LNCaP clone FGC (cell line): ENCODE measurements at places on chromosomes 13 and 19.

DNA sequence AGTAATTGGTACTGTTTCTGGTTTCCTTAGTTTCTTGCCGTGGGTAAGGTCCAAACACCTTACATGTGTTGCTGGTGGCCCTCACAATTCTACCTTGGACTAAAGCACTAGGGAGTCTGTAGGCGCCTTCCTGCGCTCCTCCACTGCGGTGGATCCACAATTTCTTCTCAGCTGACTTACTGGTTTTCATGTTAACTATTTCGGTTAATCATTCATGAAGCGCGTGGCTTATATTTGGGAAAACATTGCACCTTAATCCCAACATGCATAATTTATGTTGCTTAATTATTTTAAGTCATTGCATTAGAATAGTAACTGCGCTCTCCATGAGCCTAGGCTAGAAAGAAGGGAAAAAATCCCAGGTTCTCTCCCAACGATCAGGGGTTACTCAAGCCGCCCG is 37.7 kb downstream of the ARHGEF7 start:
- no peak for DNase-seq

- no peak for DNase-seq
Observed at GRCh38 chr19:28482221-28482620, 730.7 kb downstream of the UQCRFS1 start.

DNA sequence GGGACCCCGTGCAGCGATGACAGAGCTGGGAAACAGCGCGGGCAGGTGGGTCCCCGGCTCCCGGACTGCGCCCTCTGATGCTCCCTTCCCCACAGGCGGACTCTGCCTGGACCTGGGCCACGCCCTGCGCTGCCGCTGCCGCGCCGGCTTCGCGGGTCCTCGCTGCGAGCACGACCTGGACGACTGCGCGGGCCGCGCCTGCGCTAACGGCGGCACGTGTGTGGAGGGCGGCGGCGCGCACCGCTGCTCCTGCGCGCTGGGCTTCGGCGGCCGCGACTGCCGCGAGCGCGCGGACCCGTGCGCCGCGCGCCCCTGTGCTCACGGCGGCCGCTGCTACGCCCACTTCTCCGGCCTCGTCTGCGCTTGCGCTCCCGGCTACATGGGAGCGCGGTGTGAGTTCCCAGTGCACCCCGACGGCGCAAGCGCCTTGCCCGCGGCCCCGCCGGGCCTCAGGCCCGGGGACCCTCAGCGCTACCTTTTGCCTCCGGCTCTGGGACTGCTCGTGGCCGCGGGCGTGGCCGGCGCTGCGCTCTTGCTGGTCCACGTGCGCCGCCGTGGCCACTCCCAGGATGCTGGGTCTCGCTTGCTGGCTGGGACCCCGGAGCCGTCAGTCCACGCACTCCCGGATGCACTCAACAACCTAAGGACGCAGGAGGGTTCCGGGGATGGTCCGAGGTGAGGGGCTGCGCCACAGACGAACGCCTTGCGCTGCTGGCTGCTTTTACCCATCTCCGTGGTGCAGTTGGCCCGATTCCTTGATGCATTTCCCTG is 7.8 kb upstream of the SELENOV start:
- DNase-seq, result peak; percentile 35

- DNase-seq, result no peak
Observed at GRCh38 chr19:39090881-39091280, 6.7 kb downstream of the ACP7 start.

GRCh38 chr13:100534911-100535310 is 53.7 kb downstream of the GGACT start:
- no peak for DNase-seq

DNA sequence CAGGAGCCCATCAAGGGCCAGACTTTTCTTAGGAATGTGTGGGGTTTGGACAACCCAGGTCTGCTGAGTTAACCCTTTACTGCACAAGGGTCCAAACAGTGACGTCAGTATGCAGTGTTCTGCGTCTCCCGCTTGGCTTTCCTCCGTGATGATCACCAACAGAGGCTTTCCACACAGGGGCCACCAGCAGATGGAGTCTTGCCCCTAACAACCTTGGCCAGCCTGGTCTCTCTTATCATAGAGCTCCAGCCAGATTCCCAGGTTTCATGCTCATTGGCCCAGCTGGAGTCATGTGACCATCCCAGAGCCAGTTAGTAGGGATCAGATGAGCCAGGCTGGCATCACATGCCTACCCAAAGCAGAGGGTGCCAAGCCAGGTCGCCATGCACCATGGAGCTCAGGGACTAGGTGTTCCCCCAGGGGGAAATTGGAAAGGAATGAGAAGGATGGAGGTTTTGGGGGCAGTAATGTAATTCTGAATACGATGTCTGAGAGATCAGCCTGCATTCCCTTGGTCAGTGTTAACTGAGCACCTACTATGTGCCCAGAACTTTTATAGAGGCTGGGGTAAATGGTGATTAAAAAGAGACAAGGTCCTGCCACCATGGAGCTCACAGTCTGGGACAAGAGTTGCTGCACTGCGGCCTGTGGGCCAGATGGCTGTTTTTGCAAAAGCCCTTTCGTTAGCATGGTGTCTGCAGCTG is 61.2 kb downstream of the MYH14 start:
- DNase-seq, result no peak

GRCh38 chr19:41604831-41605230 is 22.0 kb downstream of the CEACAM4 start:
- DNase-seq, result no peak

GRCh38 chr19:40663695-40664692 is 26.5 kb downstream of the NUMBL start:
- no peak for DNase-seq

DNA sequence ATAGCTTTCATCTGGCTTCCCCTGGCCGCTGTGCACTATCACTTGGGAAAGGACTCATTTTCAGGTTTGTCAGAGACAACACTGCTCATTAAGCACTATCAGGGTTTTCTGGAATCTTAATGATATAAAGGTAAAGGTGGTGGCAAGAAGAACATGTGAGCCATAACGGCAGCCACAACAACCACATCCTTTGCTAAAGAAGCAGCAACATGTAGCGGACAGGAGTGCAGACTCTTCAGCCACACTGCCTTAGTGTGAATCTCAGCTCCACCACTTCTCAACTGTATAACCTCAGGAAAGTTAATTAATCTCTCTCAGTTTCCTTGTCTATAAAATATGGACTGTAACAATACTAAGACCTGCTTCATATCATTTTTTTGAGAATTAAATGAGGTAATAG is 24.1 kb upstream of the MIR17HG start:
- no peak for DNase-seq

DNA sequence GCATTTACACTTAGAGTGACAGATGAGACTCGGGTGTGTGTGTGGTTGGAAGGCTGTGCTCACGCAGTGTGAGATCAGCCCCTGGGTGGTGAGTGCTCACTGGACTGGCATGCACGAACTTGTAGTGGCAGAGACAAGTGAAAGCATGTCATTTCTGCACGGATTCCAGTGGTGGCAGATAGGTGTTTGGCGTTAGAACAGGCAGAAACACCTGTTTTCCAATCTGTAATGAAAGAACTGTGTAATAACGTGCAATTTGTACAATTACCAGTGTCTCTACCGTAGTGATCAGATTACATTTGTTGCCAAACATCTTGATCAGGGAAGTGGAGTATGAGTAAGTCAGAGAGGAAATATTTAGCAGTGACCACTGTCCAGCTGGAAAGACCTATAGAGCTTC is 8.2 kb downstream of the LAMP1 start:
- DNase-seq, result no peak

- DNase-seq, result no peak
Observed at GRCh38 chr19:10206226-10206885, 11.6 kb upstream of the DNMT1 start.

DNA sequence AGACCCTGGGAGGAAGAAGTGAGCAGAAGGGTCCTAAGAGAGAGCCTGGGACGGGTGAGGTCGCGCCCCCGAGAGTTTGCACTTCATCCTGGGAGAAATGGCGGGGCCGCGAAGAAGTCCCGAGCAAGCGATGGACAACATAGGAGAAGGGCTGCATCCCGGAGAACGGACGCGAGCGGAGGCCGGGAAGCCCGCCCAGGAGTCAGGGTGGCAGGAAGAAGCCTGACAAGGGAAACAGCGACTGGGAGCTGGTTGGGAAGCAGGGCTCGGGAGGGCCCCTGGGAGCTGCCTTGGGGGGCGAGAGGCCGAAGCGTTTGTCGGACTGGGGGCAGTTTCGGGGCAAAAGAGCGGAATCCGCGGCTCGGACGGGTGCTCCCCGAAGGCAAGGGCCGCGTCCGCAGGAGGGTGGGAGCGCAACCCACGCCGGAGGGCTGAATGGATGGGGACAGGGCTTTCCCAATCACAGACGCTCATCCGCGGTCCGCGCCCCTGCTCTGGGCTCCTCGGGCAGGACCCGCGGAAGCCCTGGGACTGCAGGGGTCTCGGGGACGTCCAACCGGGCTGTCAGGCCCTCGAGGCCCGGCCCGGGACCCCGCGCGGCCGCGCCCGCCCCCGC is 469 bp downstream of the ABHD17A start:
- DNase-seq, result no peak

GRCh38 chr13:24680258-24680920 is at the start of gene ATP12A:
Gene ATP12A (plus strand): TSS chr13:24680408. CDS start chr13:24680744, 336 bp downstream.
- DNase-seq, result no peak

DNA sequence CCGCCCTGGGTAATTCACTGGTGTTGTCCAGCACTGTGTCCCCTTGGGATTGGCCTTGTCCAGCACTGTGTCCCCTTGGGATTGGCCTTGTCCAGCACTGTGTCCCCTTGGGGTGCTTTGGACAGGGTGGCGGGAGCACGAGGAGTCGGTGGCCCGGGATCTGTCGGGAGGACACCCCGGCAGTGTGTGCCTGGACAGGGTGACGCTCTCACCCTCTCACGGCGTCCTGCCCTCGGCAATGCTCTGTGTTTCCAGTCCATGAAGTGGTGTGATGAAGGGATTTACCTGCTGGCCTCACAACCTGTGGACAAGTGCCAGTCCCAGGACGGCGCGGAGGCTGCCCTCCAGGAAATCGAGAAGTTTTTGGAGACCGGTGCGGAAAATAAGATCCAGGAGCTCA is 29.9 kb upstream of the F7 start:
- no peak for DNase-seq

GRCh38 chr19:49860336-49861102 is 6.9 kb downstream of the PNKP start:
- no peak for DNase-seq

- no peak for DNase-seq
Observed at GRCh38 chr13:96119921-96120320, 30.0 kb downstream of the HS6ST3 start.

GRCh38 chr13:49629947-49630346 is 1.6 kb downstream of the ARL11 start:
- no peak for DNase-seq

DNA sequence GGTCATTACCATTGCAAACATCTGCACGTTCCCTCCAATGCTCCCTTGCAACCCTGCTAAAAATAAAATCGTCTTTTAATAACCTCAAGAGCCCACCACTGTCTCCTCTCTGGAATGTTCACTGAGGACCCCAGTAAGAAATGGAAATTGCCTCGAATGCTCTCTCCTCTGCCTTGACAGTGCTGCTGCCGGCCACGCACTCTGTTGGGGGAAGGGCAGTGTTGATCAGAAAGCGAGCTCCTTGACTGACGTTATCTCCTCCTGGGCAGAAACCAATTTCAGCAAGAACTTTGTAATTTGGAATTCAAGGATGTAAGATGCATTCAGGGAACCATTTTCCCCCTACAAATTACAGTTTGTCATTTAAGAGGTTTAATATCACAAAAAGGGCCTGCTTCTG is 718.5 kb downstream of the UQCRFS1 start:
- no peak for DNase-seq

- DNase-seq, result no peak
Observed at GRCh38 chr13:31433746-31434145, 234.0 kb downstream of the B3GLCT start.

DNA sequence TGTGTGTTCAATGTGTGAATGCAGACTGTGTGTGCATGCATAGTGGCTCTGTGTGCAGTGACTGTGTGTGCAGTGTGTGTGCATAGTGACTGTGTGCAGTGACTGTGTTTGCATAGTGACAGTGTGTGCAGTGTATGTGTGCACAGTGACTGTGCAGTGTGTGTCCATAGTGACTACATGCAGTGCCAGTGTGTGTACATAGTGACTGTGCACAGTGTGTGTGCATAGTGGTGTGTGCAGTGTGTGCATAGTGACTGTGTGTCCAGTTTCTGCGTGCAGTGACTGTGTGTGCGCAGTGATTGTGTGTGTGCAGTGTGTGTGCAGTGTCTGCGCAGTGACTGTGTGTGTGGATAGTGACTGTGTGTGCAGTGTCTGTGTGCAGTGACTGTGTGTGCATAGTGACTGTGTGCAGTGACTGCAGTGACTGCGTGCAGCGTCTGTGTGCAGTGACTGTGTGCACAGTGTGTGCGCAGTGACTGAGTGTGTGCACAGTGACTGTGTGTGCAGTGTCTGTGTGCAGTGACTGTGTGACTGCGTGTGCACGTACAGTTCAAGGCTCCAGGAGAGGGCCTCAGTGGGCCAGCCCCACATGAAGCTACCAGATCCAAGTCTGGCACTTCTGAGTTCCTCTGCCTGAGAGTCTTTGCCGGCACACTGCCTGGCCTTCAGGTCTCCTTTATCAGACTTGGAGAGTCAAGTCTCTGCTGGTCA is 90.3 kb downstream of the IER2 start:
- no peak for DNase-seq

DNA sequence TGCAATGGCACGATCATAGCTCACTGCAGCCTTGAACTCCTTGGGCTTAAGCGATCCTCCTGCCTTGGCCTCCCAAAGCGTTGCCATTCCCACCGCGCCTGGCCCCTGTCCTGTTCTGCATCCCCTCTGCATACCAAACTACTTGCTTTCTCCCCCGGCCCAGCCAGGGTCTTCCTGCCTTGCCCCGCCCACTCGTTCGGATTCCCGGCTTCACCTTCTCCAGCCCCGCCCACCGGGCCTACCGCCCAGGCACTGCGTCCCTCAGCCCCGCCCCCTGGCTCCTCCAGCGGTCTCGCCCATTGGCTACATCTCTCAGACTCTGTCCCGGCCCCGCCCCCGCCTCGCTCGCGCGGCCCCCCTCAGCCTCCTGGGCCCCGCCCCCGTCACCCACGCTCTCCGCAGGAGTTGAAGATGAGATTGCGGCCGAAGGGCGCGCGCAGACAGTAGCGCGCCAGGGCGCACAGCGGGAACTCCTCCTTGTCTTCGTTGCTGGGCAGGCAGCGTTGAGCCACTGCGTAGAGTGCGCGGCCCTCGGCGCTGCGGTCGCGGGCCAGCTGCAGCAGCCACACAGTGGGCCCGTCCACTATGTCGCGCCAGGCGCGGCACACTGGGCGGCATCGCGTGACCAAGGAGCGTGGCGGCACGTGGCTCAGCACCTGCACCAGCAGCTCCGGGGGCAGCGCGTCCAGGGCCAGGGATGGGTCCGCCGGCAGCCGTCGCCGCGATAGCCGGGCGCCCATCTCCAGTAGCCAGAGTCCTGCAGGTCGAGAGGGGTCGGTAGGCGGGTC is 19.0 kb downstream of the MRPS12 start:
- DNase-seq, result no peak

- no peak for DNase-seq
Observed at GRCh38 chr19:17530586-17530985, 19.1 kb downstream of the PGLS start.

GRCh38 chr13:100826441-100826840 is 151.8 kb upstream of the TMTC4 start:
- DNase-seq, result no peak

DNA sequence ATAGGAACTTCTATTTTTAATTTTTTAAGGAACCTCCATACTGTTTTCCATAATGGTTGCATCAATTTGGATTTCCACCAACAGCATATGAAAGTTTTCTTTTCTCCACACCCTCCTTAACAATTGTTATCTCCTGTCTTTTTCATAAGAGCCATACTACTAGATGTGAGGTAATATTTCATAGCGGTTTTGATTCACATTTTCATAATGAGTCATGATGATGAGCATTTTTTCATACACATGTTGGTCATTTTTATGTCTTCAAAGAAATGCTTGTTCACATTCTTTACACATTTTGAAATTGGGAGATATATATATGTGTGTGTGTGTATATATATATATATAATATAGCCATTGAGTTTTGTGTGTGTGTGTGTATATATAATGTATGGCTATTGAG is 420.3 kb upstream of the PCDH9 start:
- DNase-seq, result no peak
